Erythroblast (primary cell): ENCODE measurements at places on chromosomes 6 and 20.

DNA sequence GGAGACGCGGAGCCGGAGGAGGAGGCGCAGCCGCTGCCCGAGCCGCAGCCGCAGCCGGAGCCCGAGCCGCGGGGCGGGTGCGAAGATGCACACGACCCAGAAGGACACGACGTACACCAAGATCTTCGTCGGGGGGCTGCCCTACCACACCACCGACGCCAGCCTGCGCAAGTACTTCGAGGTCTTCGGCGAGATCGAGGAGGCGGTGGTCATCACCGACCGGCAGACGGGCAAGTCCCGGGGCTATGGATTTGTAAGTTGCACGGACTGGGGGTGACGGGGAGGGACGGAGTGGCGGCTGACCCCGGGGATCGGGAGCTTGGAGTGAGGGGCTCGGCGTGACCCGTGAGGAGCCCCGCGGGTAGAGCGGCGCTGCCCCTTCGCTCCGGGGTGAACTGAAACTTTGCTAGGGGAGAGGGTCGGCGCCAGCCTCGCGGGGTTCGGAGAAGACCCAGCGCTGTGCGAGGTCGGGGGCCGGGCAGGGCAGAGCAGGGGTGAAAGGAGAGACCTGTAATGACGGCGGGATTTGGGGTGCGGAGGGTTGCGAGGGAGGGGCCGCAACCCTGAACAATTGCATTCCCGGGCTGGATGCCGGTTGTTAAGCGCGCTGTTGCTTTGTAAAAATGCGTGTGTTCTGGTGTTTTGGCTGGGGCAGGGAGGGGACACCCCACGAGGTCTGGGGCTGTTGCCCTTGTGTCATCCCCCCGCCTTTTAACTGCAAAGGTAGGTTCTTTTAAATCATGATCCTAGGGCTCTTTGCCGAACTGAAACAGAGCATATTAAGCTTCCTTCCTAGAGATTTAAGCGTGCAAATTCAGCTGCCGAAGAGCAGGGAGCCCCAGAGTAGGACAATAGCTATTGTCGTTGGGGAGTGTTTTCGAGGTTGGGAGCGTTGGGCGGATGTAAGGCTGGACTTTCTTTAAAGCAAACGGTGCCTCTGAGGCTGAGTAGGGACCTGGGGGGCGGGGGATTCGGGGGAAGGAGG lies 628 bp downstream of the RBM24 start:
- peak; percentile 9 for DNase-seq

DNA sequence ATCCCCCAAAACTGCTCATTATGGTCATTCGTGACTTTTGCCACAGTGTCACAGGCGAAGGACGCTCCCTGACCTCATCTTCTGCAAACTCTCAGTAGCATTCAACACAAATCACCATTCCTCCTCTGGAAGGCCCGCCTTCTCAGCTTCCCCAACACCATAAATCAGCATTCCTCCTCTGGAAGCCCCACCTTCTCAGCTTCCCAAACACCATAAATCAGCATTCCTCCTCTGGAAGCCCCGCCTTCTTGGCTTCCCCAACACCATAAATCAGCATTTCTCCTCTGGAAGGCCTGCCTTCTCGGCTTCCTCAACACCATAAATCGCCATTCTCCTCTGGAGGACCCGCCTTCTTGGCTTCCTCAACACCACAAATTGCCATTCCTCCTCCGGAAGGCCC lies 288.0 kb upstream of the AGPAT4 start:
- DNase-seq, result no peak

DNA sequence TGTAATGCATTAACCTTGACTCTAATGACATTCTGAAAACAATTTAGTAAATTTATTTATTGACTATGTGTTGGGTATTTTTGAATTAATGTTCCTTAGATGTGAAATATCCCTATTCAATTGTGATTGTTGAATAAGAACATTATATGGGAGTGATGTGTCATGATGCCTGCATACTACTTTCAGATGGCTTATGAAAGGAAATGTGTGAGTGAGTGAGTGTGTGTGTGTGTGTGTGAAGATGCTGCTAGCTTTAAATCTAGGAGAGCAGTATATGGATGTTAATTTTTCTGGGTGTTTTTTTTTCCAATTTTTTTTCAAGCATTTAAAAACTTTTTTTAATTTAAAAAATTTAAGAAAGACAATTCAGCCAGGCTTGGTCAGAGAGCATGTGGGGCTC lies 32.5 kb upstream of the NT5E start:
- no peak for DNase-seq

DNA sequence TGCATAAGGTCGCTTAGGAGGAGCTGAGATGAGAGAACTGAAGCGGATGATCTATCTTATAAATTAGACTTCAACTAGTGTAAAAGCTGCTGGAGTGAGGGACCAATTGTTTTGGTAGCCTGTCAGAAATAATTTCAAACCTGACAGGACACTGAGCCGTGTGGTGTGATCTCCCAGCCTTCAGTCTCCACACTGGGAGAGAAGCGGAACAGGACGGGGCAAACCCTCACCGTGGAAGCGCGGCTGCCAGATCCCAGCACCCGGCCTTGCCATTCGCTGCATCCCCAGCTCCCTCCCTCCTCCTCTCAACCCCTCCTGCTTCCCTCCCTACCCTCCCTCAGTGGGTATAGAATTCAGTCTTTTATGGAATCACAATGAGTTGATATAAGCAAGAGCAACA lies 900.1 kb upstream of the SLC35B3 start:
- no peak for DNase-seq

DNA sequence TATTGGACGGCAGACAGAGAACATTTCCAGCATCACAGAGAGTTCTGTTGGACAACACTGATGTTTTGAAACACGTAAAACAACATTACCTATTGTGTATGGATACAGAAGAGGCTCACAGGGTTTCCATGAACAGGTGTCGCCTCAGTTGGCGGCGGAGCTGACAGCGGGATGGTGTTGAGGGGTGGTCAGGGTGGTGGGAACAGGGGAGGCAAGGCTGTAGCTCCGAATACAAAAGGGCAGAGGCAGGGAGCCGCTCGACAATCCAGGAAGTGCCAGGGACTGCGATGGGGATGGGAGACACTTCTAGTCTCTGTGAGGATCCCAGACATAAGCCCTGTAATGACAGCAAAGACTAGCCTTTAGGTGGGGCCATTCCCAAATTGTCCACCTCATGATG lies 14.5 kb upstream of the PI16 start:
- DNase-seq, result no peak

- no peak for DNase-seq
Observed at GRCh38 chr6:127547904-127548649, 28.9 kb upstream of the C6orf58 start.
